ENCODE measurements at places on chromosomes 6 and 20.

- no peak for DNase-seq
Measured at GRCh38 chr6:16711546-16712254, 49.6 kb downstream of the ATXN1 start.

DNA sequence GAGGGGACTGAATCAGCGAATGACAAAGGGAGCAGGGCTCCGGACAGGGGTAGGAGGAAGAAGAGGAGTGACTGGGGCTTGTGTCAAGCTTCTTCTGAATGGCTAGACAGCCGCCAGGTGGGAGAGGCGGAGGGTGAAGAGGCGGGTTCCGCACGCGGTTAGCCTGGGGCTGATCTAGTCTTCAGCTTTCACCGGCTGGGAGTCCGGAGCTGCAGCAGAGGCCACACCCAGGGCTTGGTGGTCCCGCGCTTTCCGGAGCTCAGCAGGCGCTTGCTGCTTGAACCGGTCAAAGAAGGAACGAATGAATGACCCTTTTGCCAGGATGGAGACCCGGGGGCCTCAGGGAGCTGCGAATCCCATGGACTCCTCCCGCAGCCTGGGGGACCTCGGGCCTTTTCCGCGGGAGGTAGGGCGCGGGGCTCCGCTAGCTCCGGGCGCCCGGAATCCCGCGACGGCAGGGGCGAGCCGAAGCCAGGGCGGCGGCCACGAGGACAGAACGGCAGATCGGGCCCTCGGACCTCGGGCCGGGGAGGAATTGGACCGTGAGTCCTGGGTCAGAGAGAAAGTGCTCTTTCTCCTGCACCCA is at the start of gene C6orf141:
TSS of gene C6orf141 (plus strand) at position 177 of the 586 bp plus-strand sequence. CDS start at position 302, 125 bp downstream.
- no peak for DNase-seq

- DNase-seq: no peak
Measured at GRCh38 chr20:444862-445426, 17.4 kb downstream of the TBC1D20 start.

GRCh38 chr20:58995461-58996225 is 11.4 kb downstream of the CTSZ start:
- DNase-seq: no peak

GRCh38 chr20:2756056-2756611 is 44.3 kb downstream of the CPXM1 start:
- DNase-seq: no peak

DNA sequence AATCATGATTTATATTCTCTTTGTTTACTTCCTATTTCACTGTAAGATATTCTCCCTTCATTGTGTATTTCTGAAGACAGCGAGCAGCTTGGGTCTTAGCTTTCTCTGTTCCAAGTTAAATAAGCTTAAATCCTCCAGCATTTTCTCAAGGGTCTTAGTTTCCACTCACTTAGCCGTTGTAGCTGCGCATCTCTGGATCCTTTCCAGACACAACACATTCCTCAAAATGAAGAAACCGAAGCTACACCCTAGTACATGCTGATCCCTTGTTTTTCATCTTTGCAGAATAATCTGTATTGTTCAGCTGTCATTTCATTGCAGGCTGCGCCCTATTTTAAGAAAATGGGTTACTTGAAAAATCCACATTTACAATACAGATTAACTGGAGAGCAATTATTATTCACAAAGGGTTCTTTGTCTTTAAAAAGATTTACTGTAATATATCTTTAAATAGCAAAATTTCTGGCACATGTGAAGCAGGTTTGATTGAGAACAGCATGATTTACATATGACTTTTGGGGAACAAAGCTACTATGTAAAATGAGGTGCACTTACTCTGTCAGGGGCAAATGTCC is 375.8 kb downstream of the QKI start:
- DNase-seq: no peak

GRCh38 chr6:79066330-79066729 is 11.7 kb downstream of the PHIP start:
- DNase-seq: no peak

GRCh38 chr6:76631622-76632021 is 559.2 kb upstream of the IMPG1 start:
- DNase-seq: no peak

- no peak for DNase-seq
Measured at GRCh38 chr20:14117768-14118167, 122.5 kb downstream of the MACROD2 start.

DNA sequence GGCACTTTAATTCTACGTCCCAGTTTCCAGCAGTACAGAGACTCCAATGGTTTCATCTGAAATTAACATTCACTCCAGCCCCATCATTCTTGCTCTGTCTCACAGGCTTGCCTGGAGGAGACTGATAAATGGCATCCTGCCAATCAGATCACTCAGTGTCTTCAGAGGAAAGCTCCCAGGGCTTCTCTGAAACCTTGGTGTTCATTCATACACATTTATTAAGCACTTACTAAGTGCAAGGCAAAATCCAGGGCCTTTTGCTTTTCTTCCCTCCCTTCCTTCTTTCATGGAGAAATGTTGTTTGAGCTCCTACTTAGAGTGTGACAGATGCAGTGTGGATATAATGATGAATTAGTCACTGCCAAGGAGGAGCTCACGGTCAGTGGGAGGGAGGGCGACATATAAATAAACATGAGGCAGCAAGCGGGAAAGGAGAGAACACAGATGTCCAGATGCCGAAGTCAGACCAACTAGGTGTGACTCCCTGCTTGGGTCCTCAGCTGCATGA is 106.7 kb upstream of the DTNBP1 start:
- DNase-seq: no peak

All from stimulated activated CD8-positive, alpha-beta memory T cell treated with anti-CD3 and anti-CD28 coated beads, Interleukin-7, amount 100 ng/mL, for 1 hour (primary cell).